ENCODE measurements at places on chromosomes 13 and 19. TPM values are rescaled to one million over a fixed set of nuclear protein-coding genes. Genes with fewer than 3 reads are reported as not detected.

DNA sequence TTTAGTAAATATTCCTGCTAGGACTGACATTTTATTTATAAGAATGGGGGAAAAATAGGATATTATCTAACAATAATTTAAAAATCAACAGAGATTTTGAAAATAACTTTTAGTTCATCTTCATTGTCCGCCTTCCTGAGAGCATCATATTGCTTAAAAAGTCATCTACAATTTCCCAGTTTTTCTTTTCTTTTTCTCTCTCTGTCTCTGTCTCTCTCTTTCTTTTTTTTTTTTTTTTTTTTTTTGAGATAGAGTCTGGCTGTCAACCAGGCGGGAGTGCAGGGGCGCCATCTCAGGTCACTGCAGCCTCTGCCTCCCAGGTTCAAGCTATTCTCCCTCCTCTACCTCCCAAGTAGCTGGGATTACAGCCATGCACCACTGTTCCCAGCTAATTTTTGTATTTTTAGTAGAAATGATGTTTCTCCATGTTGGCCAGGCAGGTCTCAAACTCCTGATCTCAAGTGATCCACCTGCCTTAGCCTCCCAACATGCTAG, 276.3 kb downstream of the DACH1 start:
- H3K27ac ChIP-seq: no peak overlapping the region
- no peaks in the 10 kb centered on the region for H3K36me3 ChIP-seq
- DNase-seq: no peak
- no peaks in the 10 kb centered on the region for H3K27me3 ChIP-seq

DNA sequence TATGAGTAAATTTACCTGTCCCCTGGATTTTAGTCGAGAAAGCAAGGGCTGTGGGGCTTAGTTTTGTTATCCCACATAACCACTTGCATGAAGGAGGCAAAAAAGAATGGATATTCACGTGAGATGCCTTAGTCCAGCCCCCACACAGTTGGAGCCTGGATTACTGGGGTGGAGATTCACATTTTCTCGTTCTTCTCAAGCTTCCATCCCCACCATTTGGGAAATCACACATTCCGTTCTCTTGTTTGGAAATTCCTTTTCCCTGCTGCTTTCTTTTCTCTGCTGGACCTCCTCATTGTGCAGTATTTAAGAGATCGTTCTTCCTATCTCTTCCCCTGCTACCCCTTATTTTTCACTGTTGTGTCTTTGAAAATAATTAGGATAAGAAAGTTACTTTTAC, 45.1 kb upstream of the FARP1 start:
- no peak for DNase-seq
- H3K36me3 ChIP-seq: no peaks in the 10 kb centered on the region
- H3K4me3 ChIP-seq: no peak overlapping the region
- H3K4me1 ChIP-seq: no peaks in the 10 kb centered on the region

- no peak overlapping the region for H3K4me3 ChIP-seq
- H3K36me3 ChIP-seq: no peaks in the 10 kb centered on the region
- peaks cover 17% of the 10 kb centered on the region for H3K4me1 ChIP-seq
- H3K27ac ChIP-seq: no peak overlapping the region
- DNase-seq: no peak
Observed at GRCh38 chr19:48779636-48780035, 24.3 kb downstream of the FGF21 start.

HOMER3 gene
- total RNA-seq: 35.4 TPM

DNA sequence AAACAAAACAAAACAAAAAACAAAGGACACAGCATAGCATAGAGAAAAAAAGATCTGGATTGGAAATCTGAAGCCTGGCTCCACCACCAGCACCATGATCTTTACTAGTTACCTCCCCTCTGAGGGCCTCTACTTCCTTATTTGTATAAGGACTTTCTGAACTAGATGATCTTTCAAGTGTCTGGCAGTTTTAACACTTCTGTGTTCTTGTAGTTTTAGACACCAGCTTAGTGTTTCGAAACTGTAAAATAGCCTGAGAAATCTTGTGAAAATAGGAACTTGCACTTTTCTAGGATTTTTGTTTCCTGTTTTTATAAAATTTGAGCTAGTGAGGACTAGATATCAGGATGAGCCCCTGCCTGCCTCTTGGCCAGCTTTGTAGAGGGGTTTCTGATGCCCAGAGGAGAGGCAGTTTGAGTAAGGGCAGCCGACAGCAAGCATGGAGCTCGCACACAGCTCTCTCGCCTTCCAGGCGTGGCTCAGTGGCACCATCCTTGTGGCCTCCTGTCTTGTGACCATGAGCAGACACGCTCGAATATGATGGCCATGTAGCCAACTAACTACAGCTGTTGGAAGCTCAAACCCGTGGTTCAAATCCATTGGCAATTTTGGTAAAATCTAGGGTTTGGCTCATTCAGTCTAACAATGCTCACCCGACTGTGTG, 319.0 kb downstream of the KCNRG start:
- no peaks in the 10 kb centered on the region for H3K27me3 ChIP-seq
- H3K36me3 ChIP-seq: no peaks in the 10 kb centered on the region
- DNase-seq: no peak
- no peak overlapping the region for H3K27ac ChIP-seq
- no peak overlapping the region for H3K4me3 ChIP-seq
- no peaks in the 10 kb centered on the region for H3K4me1 ChIP-seq

SMIM44 gene
- not detected for total RNA-seq

SF3A2 gene
- 8.8 TPM for total RNA-seq

DNA sequence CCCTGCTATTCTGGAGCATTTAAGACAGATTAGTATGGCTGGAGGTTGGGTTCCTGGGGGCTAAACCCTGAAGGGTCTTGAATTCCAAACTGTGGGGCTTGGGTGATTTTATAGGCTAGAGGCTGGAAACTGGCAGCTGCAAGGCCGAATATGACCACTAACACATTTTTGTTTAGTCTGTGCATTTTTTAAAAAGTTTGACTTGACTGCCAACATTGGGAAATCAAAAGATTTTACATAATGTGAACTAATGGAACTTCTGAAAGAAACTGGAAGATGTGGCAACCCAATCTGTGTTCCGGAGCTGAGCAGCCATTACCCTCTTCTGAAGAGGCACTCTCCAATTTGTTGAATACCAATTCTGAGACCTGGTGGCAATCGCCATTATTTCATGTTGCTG, 5.1 kb downstream of the ZNF784 start:
- no peak for DNase-seq
- no peaks in the 10 kb centered on the region for H3K4me1 ChIP-seq
- no peaks in the 10 kb centered on the region for H3K27me3 ChIP-seq
- no peak overlapping the region for H3K4me3 ChIP-seq

KCNC3 gene
- 0.17 TPM for total RNA-seq

- H3K27ac ChIP-seq: no peak overlapping the region
- H3K36me3 ChIP-seq: no peaks in the 10 kb centered on the region
- no peaks in the 10 kb centered on the region for H3K27me3 ChIP-seq
- H3K4me3 ChIP-seq: no peak overlapping the region
- DNase-seq: no peak
Observed at GRCh38 chr13:42497798-42498197, 76.2 kb upstream of the TNFSF11 start.

TRPC4 gene
- total RNA-seq: 0.84 TPM

GRCh38 chr19:51258165-51259160, 7.6 kb downstream of the SIGLECL1 start:
- no peaks in the 10 kb centered on the region for H3K36me3 ChIP-seq
- no peak for DNase-seq
- H3K4me1 ChIP-seq: no peaks in the 10 kb centered on the region
- no peak overlapping the region for H3K27ac ChIP-seq

MEDAG gene
- total RNA-seq: 3.2 TPM

WDR62 gene
- total RNA-seq: 0.69 TPM

GRCh38 chr19:28393574-28394336, 819.2 kb downstream of the UQCRFS1 start:
- DNase-seq: no peak
- no peaks in the 10 kb centered on the region for H3K27me3 ChIP-seq
- H3K4me1 ChIP-seq: no peaks in the 10 kb centered on the region
- no peak overlapping the region for H3K27ac ChIP-seq
- no peak overlapping the region for H3K4me3 ChIP-seq

DNA sequence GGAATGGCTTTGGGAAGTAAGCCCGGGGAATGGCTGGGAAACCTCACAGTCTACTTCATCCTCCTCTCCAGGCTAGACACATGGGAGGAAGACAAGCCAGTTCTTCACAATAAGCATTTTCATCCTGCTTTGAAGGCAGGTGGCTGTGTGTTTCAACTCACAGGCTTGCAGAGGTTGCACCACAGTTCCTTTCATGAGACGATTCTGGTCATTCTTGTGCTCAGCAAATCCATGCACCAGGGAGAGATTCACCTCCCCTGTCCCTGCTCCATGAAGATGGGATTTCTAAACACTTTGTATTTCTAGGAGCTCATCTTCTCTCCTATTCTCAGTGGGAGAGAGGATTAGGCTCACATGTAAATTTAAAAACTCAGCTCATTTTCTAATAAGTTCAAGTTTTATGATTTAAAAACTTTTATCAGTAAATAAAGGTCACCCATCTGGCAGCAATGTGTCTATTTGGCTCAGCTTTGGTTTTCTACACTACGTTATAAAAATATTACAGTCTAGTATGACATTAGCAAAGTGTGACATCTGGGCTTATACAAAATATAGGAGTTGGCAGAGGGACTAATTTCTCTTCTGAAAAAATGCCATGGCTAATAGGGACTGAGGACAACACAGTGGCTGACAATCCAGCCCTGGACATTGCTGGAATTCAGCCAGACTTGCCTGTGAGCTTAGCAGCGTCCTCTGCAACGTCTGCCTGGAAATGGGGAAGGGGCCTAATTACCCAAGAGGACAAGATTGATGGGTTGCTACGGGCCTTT, 283.2 kb upstream of the SLC10A2 start:
- peaks cover 8% of the 10 kb centered on the region for H3K4me1 ChIP-seq
- H3K4me3 ChIP-seq: no peak overlapping the region
- DNase-seq: no peak
- no peaks in the 10 kb centered on the region for H3K27me3 ChIP-seq

GRCh38 chr19:45918721-45919120, 4.1 kb upstream of the NANOS2 start:
- H3K27me3 ChIP-seq: no peaks in the 10 kb centered on the region
- H3K4me1 ChIP-seq: no peaks in the 10 kb centered on the region
- H3K36me3 ChIP-seq: no peaks in the 10 kb centered on the region
- no peak for DNase-seq
- no peak overlapping the region for H3K27ac ChIP-seq

GRCh38 chr13:22690756-22691155, 490.0 kb upstream of the SGCG start:
- no peak for DNase-seq
- no peak overlapping the region for H3K4me3 ChIP-seq
- no peaks in the 10 kb centered on the region for H3K27me3 ChIP-seq
- H3K4me1 ChIP-seq: no peaks in the 10 kb centered on the region

- H3K36me3 ChIP-seq: no peaks in the 10 kb centered on the region
- no peaks in the 10 kb centered on the region for H3K4me1 ChIP-seq
- no peak overlapping the region for H3K27ac ChIP-seq
- no peak for DNase-seq
- H3K4me3 ChIP-seq: no peak overlapping the region
Observed at GRCh38 chr19:30324982-30325381, 47.2 kb upstream of the ZNF536 start.

DNA sequence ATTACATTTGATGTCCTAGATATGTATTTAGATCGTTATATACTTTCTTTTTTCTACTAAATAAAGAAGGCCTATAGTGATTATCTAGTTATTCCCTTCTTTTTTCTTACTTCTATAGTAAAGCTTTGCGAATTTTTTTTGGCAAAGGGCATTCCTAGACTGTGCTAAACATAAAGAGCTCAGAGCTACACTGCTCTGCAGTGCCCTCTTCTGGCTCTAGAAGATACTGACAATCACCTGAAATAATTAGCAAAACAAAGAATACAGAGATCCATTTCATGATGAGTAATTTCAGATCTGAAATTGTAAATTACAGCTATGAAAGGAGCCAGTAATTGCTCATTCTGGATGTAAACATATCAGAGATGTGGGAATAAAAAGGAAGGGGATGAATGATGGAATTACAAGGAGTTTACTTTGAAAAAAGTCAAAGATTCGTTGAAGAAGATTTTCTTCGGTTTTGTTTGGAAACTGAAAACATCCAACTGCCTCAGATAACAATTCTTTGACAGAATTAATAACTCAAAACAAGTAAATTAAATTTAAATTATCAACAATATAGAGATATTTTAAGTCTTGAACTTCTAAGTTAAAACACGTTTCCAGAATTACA, 288.5 kb downstream of the NALCN start:
- DNase-seq: no peak
- no peak overlapping the region for H3K4me3 ChIP-seq
- H3K4me1 ChIP-seq: no peaks in the 10 kb centered on the region
- no peaks in the 10 kb centered on the region for H3K36me3 ChIP-seq
- H3K27me3 ChIP-seq: no peaks in the 10 kb centered on the region

CEACAM7 gene
- not detected for total RNA-seq

DNA sequence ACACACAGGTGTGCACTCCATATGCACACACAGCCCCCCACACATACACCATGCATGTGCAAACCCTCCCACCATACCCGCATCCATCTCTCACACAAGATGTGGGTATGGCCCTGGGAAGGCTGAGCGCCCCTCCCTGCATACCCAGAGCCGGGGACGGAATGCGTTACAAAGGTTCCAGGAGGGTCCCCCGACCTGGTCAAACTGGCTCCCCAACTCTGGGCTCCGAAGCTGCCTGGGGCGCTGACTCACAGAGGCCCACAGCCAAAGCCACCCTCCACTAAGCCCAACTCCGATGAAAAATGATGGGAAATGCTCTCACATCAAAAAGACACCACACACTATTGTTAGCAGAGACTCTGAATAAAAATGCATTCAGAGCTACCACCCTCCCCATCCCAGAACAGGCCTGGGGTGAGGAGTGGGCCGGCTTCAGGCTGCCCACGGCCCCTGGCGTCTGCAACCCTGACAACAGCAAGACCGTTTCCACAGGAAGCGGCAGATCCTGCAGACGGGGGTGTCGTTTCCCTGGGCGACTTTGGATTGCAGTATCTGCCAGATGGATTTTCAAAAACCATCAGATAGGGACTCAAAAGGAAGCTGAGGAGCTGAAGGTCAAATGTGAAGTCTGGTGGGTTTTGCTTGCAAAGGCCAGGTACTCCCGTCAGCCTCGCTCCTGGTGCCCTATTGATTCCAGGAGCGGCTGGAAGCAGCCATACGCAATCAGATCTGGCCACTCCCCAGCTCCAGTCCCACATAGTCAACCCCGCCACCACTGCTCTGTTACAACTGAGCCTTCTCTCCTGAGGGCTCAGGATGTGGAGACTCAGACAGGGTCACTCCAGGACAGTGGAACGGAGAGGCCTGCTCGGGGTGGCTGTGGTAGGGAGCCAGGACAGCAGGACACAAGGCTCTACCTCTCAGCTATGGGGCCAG, 14.3 kb downstream of the PEPD start:
- H3K27ac ChIP-seq: no peak overlapping the region
- DNase-seq: no peak
- no peaks in the 10 kb centered on the region for H3K27me3 ChIP-seq
- H3K4me1 ChIP-seq: no peaks in the 10 kb centered on the region

- H3K36me3 ChIP-seq: no peaks in the 10 kb centered on the region
- no peak overlapping the region for H3K27ac ChIP-seq
- no peaks in the 10 kb centered on the region for H3K4me1 ChIP-seq
- no peak for DNase-seq
Observed at GRCh38 chr19:50703915-50704796, 15.4 kb downstream of the SHANK1 start.

Data from adrenal gland (tissue), 19 donors.